M059J (cell line): ENCODE measurements at places on chromosomes 1 and 21.

DNA sequence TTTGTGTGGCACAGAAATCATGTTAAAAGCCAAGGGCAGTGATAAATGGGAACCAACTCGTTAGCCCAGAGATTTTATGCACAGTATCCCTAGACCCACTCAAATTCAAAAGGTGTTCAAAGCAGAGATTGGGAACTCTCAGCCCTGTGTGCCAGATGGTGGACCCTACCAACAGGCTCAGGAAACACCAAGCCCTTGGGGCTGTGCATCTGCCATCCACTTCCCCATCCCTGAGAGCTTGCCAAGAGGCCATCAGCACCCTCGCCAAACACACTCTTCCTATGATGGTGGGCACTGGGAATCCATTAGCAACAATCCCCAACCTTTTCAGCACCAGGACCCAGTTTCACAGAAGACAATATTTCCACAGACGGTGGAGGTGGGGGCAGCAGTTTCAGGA lies 194.2 kb upstream of the NFIA start:
- DNase-seq, result no peak

DNA sequence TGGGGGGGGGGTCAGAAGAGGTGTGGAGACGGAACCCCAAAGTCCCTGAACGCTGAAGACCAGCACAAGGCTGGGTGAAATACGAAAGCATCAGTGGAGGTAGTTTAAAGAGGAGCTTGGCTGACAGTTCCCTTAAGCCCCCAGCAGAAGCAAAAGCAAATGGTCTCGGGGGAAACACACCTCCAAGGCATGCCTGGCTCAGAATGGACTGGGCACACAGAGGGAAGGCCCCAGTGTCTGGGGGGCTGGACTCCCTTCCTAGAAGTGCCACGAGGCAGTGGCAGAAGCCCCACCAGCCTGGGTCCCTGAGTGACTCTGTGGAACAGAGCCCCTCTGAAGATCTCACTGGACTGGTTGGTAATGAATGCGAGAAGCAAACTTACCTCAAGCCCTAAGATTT lies 43.9 kb downstream of the UBE2G2 start:
- no peak for DNase-seq

DNA sequence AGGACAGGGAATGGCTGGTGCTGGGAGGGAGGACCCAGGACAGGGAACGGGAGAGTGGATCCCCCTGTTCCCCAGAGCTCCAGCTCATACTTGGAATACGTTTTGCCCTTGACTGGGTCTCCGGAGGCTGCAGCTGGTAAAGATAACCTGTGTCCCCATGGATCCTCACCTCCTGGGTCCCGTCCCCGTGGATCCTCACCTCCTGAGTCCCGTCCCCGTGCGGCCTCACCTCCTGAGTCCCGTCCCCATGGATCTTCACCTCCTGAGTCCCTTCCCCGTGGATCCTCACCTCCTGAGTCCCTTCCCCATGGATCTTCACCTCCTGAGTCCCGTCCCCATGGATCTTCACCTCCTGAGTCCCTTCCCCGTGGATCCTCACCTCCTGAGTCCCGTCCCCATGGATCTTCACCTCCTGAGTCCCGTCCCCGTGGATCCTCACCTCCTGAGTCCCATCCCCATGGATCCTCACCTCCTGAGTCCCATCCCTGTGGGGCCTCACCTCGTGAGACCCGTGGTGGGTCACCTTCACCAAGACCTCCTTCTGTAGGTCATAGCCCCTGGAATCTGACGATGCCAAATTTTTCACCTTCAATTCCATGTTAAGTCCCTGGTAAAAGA lies 61.4 kb downstream of the SCCPDH start:
- peak; percentile 10 for DNase-seq

DNA sequence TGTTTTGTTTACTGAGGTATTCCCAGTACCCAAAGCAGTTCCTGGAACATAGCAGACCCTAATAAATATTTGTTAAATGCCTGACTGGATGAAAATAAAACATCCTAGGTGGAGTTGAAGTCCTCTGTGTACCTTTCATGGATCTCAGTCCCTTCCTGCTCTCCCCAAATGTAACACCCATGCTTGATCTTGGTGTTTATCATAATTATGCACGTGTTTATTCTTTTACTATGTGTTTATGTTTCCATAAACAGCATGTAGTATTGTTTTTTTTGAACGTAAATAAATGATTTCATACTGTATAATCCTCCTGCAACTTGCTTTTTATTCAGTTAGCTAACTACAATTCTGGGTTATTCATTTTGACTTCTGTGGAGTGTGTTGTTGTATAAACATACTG lies 4.8 kb downstream of the LACTBL1 start:
- no peak for DNase-seq

DNA sequence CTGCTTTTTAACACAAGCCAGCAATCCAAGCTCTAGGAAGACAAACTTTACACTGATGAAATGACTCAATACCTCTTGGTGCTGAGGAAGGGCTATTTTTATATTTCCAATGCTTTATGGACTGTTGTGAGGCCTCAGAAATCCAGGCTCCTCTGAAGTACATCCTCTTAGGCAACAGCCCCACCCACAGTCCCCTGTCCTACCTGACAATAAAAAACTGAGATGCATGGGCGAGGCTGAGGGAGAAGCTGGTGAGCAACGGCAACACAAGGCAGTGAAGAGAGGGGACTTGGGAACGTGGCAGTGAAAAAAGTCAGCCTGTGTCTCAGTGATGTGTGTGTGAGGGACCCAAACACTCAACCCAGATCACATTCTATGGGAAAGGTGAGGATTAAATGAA lies 10.1 kb upstream of the CPT2 start:
- no peak for DNase-seq

GRCh38 chr1:191993549-191993948 lies 164.7 kb upstream of the RGS18 start:
- no peak for DNase-seq

GRCh38 chr1:47753808-47754207 lies 243.4 kb downstream of the TRABD2B start:
- no peak for DNase-seq

DNA sequence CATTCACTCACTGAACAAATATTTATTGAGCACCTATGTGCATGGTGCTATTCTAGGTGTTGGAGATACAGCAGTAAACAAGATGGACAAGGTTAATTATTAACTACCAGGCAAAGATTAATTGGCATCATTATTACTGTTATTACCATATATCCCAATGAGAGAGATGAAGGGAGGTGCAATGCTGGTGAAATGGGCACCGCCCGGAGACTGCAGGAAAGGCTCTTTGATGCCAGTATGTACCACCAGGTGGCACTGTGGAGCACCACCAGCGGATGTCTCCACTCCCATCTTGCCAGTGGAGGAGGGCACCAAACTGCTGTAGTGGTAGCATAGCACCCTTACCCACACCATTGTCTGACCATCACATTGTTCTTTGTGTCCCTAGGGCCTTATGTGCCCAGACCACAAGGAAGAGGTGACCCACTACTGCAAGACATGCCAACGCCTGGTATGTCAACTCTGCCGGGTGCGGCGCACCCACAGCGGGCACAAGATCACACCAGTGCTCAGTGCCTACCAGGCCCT lies 3.0 kb downstream of the TRIM46 start:
- peak; percentile 68 for DNase-seq

- DNase-seq, result peak; percentile 55
Measured at GRCh38 chr21:26850116-26850643, 5.0 kb upstream of the ADAMTS1 start.

- peak; percentile 49 for DNase-seq
Measured at GRCh38 chr1:31769720-31770390, 5.7 kb upstream of the ADGRB2 start.

DNA sequence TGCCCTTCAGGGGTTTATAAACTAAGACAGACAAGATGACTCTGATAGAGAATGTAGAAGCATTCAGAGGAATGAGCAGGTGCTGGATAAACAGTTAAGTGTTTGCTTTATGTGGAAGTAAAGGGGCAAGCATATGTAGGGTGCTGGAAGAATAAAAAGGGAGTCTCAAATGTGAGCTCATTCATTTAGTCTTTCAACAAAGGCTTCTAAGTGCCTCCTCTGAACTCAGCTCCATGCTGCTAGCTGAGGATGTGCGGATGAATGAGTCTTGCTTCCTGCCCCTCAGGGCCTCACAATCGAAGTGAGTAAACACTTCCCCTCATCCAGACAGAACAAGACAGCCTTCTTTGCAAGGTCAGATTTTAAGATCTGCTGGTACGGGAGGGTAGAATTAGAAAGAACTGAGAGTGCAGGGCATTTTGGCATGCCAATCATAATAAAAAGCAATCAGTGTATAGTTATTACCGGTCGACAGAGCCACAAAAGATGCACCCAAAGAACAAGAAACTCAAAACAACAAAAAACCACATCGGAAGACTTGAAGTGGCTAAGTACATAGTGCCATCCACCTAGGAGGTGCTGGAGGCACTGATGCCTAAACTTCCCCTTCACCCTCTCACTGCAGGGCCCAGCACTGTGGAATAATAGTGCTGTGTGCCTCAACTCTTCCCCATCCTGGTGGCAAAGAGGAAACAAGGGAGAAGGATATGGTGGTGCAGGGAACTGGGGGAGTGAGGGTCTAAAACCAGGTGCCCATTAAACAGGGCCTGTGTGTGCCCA lies 69.8 kb downstream of the TNR start:
- peak; percentile 74 for DNase-seq

DNA sequence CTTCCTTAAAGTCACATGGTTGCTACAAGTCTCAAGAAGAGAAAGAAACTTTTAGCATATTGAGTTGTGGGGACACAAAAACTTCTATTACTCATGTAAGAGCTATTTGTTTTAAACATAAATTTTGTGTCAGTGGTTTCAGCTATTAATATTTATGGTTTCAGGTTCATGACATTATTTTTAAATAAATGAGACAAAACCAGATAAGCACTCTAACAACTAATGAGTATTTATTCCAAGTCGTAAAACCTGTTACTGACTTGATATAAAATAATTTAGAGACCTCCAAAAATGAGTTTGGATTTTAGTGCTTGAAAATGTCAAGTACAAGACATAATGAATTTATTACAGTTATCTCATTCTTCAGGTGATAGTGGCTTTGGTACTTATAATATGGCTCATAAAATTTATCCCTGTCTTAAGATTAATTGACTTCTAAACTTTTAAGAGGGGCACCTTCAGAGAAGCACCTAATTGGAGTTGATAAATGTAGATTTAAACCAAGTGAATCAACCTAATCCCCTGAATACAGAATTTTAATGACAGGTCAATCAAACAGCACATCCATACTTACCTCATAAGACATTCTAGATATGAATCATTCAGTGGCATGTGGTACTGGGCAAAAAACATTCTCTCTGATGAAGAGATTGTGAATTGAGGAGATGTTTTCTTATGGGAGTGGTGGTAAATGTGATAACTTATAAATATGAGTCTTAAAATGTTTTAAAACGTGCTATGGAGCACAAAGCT lies 167.7 kb upstream of the PTGFR start:
- peak; percentile 75 for DNase-seq

DNA sequence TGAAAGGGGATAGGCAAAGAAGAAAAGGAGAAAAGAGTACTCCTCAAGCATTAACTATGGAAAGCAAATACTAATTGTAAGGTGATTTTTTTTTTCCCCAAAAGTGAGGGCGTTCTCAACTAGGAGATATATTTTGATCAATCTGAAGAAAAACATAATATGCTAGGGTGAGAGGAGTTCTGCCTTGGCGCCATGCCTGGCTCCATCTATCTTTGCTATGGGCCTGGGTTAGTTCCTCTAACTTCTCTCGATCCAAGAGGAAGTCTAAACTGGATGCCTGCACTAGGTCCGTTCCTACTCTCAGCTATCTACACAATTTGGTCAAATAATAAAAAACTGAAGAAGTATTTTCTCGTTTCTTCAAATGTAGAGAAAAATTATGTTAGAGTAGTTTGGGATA lies 20.5 kb downstream of the CNN3 start:
- DNase-seq, result no peak

DNA sequence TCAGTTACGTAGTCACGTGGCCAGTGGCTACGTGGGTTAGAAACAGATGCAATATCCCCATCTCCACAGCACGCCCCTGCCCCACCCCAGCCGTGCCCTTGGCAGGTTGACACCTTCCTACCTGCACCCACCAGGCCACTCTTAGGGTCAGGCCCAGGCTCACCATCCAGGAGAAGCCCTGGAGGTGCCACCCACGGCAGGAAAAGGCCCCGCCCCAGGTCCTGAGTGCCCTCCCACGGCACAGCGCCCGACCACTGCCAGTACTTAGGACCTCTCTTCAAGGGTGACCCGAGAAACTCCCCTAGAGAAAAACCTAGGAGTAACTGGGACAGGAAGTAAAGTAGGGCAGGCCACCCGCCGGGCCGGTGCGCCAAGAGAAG lies 1.5 kb downstream of the C1orf35 start:
- DNase-seq, result no peak

DNA sequence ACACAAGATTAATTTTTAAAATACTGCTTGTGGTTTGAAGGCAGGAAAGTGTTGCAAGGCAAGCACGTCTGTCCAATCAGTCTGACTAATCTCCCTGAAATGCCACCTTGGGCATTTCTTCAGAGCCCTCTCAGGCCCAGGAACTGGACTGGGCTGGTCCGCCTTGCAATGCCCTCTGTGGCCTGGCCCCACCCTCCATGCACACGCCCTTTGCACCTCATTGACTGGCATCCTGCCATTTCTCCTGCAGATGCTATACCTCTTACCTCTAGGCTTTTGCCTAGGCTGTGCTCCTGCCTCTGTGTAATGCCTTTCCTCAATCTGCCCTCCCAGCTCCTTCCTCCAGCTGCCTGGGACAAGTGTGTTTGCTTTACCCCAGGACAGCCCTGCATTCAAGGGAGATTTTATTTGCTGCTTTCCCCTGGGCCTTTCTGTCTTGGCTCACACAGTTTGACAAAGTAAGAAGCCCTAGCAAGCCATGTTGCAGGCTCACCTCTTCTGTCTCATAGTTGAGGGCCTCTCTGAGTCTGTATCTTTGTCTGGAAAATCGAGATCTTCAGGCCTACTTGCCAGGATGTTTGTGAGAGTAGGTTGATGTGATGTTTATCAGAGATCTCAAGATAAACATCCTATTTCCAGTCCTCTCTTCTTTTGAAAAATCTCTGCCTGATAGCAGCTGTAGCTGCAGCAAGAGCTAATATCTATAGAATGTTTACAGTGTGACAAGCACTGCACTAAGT lies 149.2 kb upstream of the JUN start:
- DNase-seq, result peak; percentile 94

DNA sequence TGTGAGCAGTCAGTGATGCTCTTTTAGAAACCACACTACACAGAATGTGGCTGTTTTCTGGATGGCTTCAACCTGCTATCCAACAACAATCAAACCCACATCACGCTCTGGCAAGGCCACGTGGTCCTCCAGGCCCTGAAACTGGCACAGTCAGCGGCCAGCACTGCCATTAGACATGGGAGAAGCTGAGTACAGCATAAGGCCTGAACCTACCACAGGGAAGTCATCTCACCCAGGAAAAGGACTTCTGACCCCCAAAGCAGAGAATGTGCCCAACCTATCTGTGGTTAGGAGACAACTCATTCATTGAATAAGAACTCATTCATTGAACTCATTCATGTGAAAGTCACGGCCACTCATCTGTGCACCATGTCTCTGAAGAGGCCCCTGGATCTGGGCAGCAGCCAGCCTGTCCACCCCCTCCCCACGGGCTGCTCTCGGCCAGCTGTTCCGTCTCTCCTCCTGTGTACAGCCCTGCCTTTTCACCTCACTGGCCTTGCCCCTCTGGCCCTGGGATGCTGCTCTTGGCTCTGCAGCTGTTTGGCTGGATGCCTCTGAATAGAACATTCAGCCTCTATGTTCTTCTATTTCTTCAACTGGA lies 41.1 kb downstream of the C1orf198 start:
- DNase-seq, result peak; percentile 83
